ENCODE measurements at places on chromosomes 6 and 20.

DNA sequence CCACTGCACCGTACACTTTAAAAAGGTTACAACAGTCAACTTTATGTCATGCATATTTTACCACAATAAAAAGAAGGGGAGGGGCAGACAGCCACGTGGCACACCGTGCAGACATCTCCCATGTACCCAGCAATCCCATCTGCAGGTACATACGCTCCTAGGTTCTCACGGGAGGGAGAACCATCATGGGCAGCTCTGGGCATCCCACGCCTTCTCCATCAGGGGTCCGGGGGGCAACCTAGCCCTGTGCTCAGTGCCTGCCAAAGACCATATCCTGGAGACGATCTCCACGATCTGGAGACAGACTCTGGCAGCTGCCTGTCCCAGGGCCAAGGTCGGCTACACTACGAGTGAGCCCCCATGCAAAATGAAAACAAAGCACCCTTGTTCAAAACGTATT, 2.5 kb upstream of the BNIP5 start:
- DNase-seq: no peak

- DNase-seq: peak; percentile 81
Measured at GRCh38 chr6:113558966-113559365, 298.2 kb upstream of the MARCKS start.

DNA sequence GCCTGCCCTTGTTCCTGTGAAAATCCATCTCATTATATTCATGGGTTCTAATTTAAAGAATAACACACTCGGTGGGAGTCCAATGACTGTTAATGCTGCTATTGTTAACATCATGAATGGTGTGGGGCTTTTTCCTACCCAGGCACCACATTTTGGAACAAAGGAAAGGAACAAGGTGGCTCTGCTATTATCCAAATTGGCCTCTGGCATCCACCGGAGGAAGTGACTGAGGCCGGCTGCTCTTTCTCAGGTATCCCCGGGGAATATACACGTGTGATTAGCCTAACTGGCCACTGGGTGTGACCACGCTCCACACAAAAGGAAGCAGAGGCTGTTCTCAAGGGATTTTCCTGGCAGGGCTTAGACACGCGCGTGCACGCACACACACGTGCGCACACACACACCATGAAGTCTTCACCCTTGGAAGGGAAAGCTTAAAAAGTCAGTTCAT, 601.2 kb upstream of the ARID1B start:
- no peak for DNase-seq

GRCh38 chr6:138250053-138250452, 31.8 kb upstream of the PBOV1 start:
- no peak for DNase-seq

DNA sequence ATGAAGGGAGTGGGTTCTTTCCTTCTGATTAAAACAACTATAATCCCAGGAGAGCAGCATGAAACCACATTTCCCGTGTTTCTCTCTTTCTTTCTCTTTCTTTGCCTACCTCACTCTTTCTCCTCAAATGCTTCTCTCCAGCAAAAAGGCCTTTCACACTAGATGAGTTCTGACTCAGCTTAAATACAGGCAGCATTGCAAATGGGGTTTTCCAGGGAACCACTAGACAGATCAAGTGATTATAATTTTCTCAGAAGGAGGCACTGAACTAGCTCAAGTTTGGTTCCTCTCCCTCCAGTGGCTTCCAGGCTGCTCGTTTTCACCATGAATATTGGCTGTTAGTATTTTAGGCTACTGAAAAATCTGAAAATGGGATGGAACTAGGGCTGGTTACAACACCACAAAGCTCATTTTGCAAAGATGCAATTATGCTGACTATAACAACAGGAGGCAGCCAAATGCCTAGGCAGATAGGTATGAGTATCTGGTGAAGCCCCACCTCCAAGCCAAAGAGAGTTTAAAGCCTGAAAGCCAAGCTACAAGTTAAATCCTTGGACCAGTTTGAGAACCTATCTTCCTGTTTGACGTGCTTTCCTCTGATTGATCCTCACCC, 260.0 kb downstream of the MMUT start:
- no peak for DNase-seq

DNA sequence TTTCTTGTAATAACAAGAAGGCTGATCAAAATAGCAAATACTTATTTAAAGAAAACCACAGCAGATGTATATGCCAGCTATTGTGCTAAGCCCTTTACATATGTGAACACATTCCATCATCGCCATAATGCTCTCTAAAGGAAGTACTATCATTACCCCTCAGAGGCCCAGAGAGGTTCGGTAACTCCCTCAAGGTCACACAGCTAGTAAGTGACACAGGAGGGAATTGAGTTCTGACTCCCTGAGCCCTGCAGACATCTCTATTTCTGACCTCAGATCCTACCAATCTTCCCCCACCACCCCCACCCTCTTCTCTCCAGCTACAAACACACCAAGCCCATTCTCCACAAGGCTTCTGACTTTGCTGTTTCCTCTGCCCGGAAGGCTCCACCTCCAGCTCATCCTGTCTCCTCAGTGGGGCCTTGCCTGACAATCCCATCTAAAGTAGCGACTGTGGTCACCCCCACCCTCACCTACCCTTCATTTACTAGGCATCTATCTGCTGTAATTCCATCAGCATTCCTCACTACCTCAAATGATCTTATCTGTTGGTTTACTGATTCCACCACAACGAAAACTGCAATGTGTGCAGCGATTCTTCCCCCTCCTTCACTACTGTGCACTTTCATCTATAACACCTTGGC, 234.5 kb downstream of the LRFN2 start:
- no peak for DNase-seq

GRCh38 chr20:10728873-10729670, 55.3 kb upstream of the JAG1 start:
- no peak for DNase-seq

GRCh38 chr20:6046432-6046831, 7.4 kb downstream of the LRRN4 start:
- DNase-seq: no peak

- peak; percentile 42 for DNase-seq
Measured at GRCh38 chr6:21922086-21922485, 328.5 kb downstream of the SOX4 start.

GRCh38 chr6:70852667-70853246, 104.1 kb downstream of the B3GAT2 start:
- DNase-seq: no peak

DNA sequence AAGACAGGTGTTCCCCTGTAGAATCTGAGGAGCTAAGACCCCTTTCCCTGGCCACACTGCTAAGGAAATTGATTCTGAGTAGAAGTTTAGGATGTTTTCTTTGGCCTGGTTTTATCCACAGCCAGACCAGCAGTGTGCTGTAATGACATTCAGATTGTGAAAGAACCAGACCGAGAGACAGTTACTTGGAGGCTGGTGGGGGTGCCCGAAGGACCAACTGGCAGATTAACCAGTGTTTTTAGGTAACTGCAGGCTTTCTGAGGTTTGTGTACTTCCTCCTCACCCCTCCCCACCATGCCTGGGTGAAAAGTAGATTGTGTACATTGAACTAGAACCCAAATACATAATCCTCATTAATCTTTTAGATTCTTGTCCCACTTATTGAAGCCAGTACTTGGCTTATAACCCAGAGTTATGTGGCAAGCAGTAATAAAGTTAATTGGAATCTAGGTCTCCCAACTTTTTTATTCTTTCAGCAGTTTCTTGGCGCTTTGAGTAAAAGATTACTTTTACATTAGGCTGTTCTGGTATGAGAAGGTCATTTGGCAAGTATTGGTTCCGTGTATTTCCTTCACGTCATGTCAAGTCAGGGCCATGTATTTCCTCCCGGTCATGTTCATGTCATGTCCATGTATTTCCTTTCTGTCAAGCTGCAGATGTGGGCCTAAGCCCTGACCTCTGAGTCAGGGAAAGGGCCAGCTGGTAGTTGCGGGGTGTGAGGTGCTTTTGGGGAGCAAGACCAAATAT, 93.7 kb downstream of the TCP11 start:
- peak; percentile 79 for DNase-seq

DNA sequence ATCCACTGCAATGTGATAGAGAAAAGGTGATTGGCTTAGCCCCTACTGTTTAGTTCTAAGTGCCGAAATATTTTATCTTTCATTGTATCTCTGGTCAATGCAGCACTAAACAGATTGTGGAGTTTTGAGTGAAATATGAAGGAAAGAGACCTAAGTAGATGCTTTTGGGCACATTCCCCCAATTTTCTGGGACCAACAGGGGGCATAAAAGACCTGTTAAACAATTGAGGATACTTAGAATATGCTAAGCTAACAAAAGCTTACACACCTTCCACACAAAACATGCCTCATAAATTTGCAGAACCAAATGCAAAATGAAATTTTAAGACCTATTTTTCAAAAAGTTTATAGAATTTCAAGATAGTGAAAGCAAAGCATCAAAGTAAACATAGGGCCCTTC, 746.9 kb downstream of the TBC1D32 start:
- DNase-seq: no peak

GRCh38 chr6:54445207-54445606, 137.0 kb downstream of the TINAG start:
- DNase-seq: no peak

DNA sequence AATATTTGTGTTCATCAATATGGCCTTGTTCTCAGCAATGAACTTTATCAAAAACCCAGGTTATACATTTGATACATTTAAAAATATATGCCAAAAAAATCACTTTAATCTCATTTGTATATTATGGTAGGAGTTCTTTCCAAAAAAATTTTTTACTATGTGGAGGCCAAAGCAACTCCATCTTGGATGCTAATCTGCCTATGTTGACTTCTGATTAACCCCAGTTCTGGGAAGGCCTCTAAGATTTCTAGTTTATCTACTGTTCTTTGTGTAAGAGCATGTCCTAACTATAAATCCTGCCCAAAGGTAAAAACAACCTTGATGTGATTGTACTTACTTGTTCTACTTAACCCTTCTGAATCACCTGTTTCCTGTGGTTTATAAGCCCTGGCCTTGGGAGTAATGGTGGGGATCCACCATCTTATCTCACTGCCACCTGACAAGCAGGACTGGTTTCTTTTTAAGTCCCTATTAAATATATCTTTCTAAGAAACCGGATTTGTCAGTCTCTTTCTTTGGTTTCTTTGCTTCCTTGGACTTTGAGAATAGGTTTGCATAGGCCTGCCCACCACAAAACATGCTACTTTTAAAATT, 46.7 kb downstream of the RNGTT start:
- DNase-seq: no peak

DNA sequence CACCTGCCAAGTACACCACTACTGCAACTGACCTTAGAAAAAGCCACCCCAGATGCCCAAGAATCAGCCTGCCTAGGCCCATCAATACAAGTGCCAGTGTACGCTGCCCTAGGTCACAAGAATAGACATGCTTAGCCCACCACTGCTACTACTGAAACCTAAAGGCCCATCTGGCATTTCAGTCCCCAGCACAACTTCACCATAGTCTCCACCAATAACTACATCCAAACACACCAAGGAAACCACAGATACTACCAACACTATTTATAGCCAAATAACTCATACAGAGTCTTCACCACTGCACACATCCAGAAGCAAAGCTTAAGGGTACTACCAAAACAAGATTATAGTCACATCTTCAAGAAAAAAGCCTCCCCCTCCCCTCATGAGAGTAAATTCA, 28.2 kb downstream of the TREML4 start:
- DNase-seq: no peak
